Activated CD8-positive, alpha-beta memory T cell treated with anti-CD3 and anti-CD28 coated beads for 1 hour (primary cell): ENCODE measurements at places on chromosomes 1 and 21.

GRCh38 chr1:209190591-209191261, 392.8 kb upstream of the CAMK1G start:
- no peak for DNase-seq

DNA sequence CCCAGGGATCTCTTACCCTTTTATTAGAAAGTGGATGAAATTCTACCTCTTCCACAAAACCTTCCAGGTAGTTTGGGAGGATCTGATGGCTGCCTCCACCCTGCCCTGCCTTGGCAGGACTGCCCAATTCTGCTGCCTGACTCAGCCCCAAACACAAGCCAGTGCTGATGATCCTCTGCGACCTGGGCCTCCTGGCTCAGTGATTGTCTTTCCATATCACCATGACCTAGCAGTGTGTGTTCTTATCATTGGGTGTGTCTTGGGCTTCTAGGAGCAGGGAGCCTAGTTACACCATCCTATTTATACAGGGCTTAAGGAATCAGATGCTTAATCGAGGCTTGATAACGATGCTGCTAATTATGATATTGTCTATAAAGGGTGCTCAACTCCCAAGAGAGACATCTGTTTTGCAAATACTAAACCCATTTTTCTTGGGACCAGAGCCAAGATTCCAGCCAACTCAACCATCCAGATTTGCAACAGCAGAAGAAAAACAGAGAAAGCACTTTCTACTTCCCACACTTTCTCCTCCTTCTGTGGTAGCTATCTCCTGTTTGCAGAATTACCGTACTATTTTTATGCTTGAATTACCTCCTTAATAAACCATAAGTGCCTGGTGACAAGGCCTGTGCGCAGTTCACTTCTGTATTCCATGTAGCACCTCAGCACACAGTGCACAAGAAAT, 36.5 kb upstream of the KIF21B start:
- DNase-seq, result no peak

DNA sequence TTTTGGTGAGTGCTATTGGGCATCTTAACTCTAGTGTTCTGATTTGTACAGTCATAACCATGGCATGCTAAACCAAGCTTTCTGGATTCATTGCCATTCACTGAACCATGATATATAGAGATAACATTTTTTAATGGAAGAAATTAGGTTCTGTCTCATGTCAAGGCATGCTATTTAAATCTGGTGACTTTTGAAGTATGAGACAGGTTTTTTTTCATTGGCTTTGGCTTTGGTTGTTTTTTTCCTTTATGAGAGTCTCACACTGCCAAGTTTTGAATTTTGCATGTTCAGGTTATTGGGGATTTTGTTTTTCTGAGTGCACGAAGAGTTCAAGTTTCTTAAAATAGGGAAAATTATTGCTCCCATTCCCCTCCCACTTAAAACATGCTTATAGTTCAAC, 141.3 kb upstream of the ADAMTS5 start:
- no peak for DNase-seq

- no peak for DNase-seq
Observed at GRCh38 chr1:11617314-11617713, 36.9 kb downstream of the FBXO2 start.

- DNase-seq, result no peak
Observed at GRCh38 chr1:243977094-243977493, 74.0 kb upstream of the ZBTB18 start.

DNA sequence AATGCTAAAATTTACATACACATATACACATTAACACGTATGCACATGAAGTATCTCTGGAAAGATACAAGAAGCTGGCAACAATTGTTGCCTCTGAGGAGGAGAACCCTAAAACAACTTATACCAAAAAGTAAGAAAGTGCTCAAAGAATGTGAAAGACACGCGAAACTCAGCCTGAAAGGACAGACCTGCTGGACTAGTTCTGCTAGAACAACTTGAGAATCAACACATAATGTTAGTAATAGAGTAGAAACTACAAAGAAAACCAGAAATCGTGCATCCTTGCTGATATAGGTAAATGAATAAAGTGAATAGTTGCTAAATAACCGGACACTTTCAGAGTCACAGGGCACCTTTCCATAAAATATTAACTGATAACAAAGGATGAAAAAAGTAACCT, 242.5 kb downstream of the RERE start:
- no peak for DNase-seq

DNA sequence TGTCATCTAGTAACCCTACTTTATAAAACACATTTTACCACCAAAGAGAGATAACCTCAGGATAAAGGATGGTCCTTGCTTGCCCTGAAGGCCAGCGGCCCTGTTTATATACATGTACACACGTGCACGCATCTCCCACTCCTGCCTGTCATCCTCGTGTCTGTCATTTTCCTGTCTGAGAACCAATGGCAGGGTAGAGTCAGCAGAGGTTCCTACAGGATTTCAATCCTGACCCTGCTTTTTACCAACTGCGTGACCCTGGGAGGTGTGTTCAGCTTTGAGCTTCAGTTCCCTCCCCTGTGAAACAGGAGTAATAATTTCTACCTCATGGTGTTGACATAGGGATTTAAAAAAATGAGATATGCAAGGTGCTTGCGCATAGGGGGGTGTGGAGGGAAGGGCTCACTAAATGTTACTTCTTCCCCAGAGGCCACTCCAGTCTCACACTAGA, 12.3 kb upstream of the RASSF5 start:
- no peak for DNase-seq

DNA sequence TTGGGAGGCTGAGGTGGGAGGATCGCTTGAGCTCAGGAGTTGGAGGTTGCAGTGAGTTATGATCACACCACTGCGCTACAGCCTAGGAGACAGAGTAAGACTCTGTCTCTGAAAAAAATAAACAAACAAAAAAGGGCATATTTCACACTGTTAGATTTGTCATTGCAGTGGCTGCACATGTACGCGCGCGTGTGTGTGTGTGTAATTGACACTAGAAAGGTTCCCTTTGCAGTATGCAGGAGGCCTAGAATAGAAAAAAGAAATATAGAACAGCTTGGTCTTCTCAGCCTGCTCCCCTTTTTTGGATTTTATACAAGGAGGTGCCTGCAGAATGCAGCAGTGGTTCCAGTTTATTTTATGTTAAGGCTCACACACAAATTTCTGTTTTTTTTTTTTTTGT, 8.6 kb downstream of the MACO1 start:
- no peak for DNase-seq

DNA sequence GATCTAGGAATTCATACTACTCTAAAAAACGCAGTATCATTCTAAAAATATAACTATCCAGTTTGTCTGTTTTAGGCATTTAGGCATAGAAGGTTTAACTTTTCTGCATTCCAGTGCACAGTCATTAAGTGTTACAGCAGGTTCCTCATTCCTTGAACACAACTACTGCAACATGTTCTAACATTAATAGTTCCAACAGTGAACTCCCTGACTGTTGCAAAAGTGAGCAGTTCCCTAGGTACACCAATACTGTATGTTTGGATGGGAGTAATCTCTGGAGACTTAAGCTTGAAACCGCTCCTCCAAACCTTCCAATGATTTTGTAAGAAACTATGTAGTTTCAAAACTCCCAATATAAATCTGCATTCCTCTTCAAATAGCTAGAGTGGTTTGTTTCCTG, 46.2 kb downstream of the UCHL5 start:
- no peak for DNase-seq

- no peak for DNase-seq
Observed at GRCh38 chr1:215156232-215156631, 73.7 kb downstream of the KCNK2 start.

DNA sequence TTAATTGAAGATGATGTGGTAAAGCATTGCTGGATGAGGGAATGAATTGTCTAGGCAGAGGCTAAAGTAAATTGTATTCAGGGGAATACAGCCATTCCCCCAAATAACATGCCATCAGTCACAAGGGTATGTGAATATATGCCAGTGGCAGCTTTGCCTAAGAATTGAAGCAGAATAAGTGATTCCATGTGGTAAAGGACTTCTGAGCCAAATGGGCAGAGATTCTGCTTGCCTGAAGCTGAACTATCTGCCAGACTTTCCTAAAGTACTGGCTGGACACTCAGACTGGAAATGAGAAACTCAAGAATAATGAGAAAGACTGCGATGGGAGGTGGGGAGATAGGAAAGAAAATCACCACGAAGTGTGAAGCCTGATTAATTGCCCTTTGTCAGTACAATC, 2.4 kb downstream of the LIX1L start:
- no peak for DNase-seq
